ENCODE measurements at places on chromosomes 6 and 20. TPM values are rescaled to one million over a fixed set of nuclear protein-coding genes. Genes with fewer than 3 reads are reported as not detected.

The SPINT4 gene
- not detected for total RNA-seq

- no peak for ATAC-seq
Measured at GRCh38 chr6:52403627-52404026, 16.5 kb upstream of the EFHC1 start.

The SLPI gene
- total RNA-seq = not detected

DNA sequence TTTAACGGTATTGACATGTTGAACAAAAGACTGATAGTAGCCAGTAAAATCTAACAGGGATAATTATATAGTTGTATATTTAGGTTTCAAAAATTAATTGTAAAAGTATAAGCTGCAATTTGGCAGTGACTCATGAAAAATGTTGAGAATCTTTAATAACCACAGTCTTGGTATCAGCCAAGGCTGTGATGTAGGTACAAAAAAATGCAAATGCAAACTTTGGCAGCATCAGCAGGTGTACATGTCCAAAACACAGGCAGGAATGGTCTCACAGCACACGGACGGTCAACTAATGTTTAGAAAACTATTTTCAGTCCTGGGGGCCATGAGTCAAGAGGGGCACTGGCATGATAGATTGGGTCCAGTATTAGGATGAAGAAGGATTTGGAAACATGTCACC, 58.5 kb upstream of the BEND3 start:
- no peak for ATAC-seq

The ANKEF1 gene
- 1.2 TPM for total RNA-seq

The ZSCAN31 gene
- 0.63 TPM for total RNA-seq

DNA sequence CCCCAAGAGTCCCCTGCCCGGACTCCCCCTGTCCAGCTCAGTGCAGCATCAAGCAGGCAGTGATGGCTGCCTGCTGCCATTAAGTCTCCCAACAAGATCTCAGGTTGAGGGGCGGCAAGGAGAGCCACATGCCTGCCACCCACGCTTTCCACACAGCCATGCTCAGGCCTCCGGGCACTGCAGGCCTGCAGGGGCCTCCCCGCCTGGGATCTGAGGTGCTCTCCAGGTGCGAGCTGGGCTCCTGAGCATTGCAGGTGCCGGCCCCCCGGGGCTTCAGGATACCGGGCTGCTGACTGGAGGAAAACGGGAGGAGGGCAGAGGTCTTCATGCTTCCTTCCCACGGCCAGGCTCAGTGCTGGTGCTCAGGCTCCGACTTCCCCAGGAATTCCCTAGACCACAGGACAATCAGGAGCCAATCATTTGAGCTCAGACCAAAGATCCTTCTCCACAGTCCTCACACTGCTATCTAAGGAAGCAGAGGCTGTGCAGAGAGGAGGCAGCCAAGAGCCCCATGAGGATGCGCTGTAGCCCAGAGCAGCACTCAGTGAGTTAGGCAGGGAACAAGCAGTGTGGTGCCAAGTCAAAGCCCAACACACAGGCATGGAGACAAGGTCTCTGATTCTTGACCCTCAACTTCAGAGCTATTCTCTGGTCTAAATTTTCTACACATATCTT, 52.7 kb downstream of the PYGB start:
- ATAC-seq = no peak

GRCh38 chr6:27531772-27532459, 59.0 kb upstream of the ZNF184 start:
- ATAC-seq = no peak

- no peak for ATAC-seq
Measured at GRCh38 chr6:155883741-155884140, 428.1 kb upstream of the NOX3 start.

GRCh38 chr6:10411971-10412460, 2.9 kb downstream of the TFAP2A start:
- peak; percentile 61 for ATAC-seq

- peak; percentile 21 for ATAC-seq
Measured at GRCh38 chr20:53814060-53814459, 220.4 kb upstream of the ZNF217 start.

The CALHM4 gene
- total RNA-seq = not detected

DNA sequence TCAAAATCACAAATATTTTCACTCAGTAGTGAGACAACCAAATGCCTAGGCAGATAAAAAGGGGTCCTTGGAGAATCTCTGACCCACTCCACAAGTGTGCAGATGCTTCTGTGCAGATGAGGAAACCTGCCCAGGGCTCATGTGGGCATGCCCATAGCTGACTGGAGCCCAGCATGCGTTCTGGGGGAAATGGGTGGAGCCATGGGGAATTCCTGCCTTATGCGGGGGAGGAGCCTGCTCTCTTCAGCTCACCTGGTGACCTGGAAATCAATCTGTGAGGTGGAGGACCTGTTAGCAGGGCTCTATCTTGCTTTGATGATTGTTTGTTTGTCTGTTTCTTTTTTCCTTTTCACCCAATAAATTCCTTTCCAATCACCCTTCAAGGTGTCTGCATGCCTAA, 23.4 kb upstream of the PLN start:
- no peak for ATAC-seq

GRCh38 chr6:40390144-40390800, 196.9 kb downstream of the LRFN2 start:
- ATAC-seq = no peak

DNA sequence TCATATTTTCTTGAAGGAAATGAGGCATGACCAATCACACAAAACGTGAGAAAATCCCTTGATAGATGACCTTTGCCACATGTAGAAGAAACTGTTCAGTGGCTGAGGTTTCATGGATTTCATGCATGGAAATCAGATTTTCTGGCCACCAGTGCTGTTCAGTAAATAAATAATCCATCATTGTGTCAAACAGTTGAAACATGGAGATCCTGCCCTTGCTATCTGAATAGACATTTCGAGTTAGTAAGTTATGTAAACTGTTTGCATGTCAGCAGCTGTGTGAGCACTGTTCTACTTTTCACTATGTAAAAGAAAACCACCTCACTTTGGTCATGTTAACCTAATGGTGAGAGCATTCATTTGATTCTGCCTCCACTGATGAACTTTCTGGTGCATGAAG, 793.9 kb upstream of the EPHA7 start:
- ATAC-seq = no peak

DNA sequence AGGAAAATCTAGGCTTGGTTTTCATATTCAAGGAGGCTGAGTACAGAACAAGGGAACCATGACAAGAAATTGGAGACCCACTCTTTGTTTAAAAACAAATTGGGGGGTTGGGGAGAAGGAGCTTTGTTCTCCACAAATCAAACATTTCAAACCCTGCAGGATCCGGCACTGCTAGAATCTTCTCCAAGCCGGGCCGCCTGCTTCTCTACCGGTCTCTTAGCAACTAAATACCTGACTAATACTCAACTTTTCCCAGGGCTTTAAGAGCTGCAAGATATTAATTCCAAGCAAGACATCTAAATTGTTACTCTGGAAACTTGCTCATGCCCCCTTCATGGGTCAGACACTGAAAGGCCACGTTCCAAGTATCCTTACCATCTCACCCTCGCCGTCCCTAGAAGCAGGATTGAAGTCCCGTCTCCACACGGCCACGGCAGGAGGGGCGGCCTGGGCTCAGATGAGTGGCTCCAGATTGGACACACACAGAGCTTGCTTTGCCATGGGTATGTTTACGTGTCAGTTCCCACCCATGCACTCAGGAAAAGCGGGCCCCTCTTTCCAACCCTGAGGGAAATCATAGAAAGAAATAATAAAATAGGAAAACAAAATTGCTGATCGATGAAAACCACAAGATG, 126.4 kb upstream of the CDH4 start:
- no peak for ATAC-seq

- no peak for ATAC-seq
Measured at GRCh38 chr6:33976437-33977360, 169.2 kb downstream of the GRM4 start.

DNA sequence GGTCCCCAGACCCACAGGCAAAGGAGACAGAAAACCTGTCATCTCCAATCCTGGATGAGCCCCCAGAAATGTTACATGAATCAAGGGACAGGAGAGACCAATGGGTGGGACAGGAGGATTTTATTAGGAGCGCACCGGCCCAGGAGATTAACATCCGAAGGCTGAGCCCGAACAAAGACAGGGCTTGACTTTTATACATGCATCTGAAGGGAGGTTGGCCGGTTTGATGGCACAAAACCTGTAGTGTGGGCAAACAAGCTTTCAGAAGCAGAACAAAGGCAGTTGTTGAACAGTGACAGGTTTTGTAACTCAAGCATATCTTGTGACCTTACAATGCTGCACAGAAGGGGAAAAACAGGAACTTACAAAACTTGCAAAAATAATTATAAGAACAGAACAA, 83.9 kb upstream of the GPR6 start:
- no peak for ATAC-seq

DNA sequence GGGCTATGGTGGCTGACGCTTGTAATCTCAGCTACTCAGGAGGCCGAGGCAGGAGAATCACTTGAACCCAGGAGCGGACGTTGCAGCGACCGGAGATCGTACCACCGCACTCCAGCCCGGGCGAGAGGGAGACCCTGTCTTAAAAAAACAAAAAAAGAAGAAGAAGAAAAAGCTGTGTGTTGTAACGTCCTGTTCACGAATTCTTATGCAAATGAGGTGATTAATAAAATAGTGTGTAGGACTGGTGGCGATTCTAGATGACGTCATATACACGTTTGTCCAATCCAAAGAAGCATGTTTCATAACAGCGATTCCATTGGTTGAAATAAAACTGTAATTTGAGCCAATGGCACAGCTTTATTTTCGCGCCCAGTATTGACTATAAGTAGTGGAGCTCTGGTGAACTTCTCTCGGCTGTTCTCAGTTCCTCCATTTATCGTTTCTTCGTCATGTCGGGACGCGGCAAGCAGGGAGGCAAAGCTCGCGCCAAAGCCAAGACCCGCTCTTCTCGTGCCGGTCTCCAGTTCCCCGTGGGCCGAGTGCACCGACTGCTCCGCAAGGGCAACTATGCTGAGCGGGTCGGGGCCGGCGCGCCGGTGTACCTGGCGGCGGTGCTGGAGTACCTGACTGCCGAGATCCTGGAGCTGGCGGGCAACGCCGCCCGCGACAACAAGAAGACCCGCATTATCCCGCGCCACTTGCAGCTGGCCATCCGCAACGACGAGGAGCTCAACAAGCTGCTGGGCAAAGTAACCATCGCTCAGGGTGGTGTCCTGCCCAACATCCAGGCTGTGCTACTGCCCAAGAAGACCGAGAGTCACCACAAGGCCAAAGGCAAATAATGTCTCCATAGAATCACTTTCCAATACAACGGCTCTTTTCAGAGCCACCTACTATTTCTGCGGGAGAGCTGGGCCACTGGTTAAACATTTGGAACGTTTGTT, 47.0 kb downstream of the OR2B2 start:
- ATAC-seq = peak; percentile 68

The C6orf52 gene
- total RNA-seq = not detected

GRCh38 chr6:105566503-105566902, 163.6 kb upstream of the PREP start:
- no peak for ATAC-seq

DNA sequence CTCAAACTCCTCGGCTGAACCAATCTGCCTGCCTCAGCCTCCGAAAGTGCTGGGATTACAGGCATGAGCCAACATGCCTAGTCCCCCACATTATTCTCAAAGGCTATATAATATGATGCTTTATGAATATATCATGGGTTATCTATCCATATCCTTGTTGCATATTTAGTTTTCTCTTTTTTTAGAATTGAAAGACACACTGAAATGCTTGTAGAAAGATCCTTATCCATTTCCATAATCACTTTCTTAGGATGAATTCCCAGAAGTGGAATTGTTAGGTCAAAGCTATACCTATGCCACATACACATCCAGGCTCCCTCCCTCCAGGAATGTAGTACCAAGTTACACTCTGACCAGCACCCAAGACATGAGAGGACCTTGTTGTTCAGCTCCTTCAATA, 2.5 kb upstream of the ARFGEF3 start:
- no peak for ATAC-seq

All from activated T-helper 17 cell treated with anti-CD3 and anti-CD28 coated beads, Interleukin-2, amount 50 U/mL, for 72 hours (primary cell).